ENCODE measurements at places on chromosomes 12 and 14.

- DNase-seq = no peak
These were observed 19.3 kb upstream of the FKBP4 start for GRCh38 chr12:2775431-2775830.

GRCh38 chr14:66624336-66624937, 116.5 kb downstream of the GPHN start:
- no peak for DNase-seq

DNA sequence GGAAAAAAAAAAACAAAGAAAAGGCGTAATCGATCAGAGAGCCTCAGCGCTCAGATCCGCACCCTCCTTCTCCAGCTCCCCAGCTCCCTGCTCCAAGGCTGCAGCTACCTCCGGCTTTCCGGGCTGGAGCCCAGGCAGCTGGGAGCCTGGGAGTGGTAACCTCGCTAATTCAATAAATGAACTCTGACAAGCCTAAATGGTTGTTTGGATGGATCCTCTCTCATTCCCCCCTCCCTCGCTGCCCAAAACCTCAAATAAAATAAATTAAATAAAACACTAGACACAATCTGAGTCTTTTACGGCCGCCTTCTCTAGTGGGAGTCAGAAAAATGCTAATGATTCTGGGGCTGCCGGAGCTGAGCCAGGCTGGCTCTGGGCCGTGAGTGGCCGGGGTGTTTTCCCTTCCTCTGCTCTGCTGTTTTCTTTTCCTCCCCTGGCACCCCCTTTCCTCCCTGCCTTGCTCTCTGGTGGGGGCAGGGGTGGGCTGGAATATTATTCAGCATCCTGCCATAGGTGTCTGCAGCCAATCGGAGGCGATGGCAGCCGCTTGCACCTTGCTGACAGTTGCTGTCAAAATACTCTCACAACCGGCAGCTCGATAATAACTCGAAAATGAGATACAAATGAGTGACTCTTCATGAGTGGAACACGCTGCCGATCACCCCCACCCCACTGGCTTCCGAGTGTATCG, 76.1 kb downstream of the RBM19 start:
- no peak for DNase-seq

DNA sequence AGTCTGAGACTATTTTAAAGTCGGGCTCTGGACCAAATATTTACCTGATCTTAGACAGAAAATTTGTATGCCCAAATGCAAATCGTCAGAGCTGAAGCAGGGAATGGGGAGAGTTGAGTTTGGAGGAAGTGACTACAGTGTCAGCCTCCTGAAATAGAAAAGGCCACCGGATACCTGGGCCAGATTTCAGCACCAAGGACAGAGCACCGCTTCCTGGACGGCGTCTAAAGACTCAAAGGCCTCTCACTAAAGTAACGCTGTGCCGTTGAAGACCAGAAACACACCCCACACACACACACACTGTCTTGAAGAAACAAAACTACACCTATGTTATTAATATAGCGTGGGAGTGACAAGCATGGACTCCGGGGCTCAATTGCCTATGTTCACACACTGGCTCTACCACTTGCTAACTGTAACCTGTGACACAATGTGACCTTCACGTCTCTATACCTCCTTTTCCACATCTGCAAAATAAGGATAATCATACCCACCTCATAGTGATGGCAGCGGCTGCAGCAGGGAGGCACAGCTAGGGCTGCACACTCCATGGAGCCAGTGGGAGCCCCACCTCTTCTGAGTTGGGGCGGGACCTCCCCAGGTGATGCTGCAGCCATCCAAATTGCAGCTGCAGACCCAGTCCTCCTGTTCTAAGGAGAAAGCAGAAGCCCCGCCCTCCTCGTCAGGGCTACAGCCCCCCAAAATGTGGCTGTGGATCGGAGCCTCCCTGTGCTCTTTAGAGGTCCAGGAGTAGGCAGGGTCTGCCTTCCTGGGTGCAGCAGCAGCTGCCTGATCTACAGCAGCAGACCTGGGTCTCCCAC, 35.6 kb downstream of the KRT76 start:
- no peak for DNase-seq

DNA sequence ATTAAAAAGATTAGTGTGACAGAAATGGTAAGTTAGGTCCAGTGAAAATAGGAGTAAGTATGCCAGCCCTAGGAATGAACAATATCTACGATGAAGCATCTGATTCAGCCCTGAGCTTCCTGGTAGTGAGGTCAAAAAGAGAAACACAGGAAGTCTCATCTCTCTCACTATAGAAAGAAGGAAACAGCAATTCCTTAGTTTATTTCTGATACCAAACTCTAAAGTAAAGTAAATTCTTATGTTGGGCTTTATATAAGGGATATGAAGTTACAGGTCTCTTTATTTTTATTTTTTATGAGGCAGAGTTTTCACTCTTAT, 76.7 kb upstream of the RFLNA start:
- no peak for DNase-seq

DNA sequence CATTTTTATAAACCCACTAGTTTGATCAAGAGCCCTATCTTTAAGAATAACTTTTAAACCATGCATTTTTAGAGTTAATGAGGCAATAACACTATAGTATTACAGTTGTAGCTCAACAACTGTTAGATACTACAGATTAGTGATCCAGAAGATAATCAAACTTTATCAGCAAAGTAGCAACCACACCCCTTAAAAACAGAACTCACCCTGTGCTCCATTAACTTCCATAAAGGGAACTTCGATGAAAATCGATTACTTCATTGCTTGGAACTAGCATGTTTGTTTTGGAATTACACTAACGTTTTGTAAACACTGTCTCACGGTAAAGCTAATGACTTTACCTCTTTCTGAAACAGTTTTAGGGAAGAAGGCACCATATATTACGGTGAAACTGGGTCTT, 1.4 kb downstream of the SGPP1 start:
- DNase-seq = no peak

DNA sequence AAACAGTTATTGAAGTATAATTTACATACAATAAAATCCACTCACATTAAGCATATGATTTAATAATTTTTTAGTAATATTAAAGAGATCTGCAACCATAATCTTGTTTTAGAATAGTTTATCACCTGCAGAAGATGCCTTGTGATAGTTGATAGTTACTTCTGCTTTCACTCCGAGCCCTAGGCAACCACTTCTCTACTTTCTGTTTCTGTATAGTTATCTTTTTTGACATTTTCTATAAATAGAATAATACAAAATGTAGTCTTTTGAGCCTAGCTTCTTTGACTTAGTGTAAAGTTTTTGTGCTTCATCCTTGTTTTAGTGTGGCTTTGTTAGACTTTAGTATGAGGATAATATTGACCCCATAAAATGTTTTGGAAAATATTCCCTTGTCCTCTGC, 111.0 kb downstream of the MNAT1 start:
- no peak for DNase-seq

GRCh38 chr12:19201661-19202060, 72.1 kb downstream of the PLEKHA5 start:
- DNase-seq = no peak

- no peak for DNase-seq
These were observed 315.7 kb downstream of the NAV3 start for GRCh38 chr12:78146365-78146772.

- DNase-seq = no peak
These were observed 2.0 kb downstream of the GARIN6 start for GRCh38 chr12:99649551-99649950.

DNA sequence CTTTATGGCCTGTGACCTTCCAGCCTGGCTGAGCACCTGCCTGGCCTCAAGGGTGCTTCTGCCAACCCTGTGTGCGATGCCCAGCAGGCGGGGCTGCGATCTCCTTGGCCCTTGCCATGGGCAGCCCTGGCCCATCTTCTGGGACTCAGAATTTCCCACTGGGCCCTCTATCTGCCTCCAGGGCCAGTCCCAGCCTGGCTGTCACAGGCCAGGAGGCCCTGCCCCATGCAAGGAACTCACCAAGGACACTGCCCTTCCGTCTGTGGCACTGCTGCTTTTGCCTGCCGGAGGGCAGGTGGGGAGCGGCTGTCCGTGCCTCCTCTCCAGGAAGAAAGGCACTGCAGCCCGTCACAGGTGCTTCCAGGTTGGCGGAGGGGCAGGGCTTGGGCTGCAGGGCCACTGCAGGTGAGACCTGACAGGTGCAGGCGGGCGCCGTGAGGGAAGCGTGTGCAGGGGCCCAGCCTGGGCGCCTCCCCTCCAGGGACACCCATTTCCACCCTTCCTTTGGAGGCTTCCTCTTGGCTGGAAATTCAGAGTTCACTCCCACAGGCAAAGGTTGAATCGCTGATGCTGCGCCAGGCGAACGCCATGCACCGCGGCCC, 177.8 kb downstream of the KIF26A start:
- DNase-seq = no peak

DNA sequence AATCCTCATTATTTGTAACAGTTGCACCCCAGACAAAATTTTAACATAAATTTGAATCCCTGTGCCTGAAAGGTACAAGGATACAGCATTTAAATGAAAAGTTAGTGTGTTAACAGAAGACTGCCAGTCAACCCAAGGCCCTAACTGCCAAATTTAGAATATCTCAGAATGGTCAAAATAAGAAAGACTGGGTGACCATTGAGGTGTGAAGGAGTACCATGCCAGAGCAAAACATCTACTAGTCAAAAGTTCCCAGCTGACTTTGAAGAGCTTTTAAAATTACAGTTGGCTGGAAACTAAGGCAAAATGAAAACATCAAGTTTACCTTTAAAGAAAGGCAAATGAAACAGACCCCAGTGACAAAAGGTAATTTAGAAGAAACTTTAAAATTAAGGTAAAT, 18.4 kb downstream of the SAV1 start:
- no peak for DNase-seq

DNA sequence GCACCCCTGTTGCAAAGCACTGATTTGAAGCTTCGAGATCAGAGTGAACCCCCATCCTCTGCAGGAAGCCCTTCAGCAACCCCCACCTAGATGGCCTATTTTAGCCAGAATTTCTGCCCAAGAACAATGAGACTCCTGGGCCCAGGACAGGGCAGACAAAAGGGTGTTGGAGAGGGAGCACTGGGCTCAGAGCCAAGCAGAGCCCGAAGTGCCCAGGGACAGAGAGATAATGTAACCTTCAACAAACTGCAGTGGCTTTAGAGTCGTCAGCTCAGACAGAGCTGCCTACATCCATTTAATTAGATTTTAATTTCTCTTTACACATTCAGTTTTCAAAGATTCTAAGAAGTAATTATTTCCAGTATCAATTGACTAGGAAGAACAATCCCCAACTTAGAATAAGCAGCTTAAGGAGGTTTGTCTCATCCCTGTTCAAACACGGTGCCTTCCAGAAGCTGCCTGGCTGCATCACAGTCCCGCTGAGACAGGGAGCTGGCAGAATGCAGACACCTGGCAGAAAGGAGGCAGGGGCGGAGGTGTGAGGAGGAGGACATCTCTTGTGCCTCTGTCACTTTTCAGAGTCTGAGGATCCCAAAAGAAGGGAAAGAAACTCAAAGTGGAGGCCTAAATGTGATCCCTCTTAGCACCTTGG, 504.9 kb upstream of the CCDC196 start:
- DNase-seq = no peak

- no peak for DNase-seq
These were observed 22.2 kb downstream of the TMEM63C start for GRCh38 chr14:77203611-77204458.

GRCh38 chr12:88897723-88898122, 317.5 kb upstream of the KITLG start:
- no peak for DNase-seq

DNA sequence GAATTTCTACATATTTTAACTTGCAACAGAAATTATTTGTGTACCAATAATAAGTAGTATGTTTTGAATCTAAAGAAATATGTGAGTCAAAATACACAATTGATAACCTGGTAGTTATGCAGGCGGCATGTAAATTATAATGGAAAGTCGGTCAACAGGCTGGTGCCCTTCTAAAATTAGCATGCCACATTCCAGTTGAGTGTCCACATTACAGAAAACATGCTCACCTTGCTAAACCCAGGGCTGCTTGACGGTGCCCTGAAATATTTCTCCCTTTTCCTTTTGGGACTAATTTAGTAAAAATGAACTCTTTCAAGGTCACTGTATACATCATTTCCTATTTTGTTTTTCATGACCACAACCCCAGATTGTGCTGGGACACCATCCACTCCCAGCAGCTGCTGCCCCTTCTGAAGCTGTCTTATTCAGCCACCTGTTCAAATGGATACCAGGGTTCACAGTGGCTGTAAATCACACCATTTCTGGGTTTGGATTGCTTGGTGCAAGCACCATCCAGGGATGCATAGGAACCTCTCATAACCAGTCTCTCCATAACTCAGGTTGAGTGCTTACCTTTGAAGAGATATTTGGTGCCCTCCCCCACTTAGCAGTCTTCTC, 110.6 kb downstream of the ANO6 start:
- DNase-seq = no peak

GRCh38 chr12:93019975-93020630, 91.0 kb upstream of the EEA1 start:
- DNase-seq = no peak

- DNase-seq = no peak
These were observed 131.1 kb upstream of the VRK1 start for GRCh38 chr14:96666088-96666487.

DNA sequence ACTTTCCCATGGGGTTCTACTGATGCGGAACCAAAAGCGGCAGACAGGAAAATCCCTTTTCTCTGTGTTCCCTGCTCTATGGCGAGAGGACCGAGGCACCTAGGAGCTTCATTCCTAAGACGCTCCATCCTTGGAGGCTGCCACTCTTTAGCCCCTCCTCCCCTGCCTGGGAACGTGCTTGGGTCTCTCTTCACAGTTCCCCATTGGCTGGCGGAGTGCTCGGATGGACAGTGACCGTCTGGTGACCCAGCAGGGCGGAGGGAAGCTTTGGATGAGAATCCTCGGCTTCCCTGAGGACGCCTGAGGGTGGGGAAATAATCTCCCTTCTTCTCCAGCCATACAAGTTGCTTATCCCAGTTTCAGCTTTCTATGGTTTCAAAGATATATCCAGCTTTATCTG, 37.3 kb downstream of the KCNA5 start:
- no peak for DNase-seq

GRCh38 chr12:106235770-106236169, 12.1 kb downstream of the CKAP4 start:
- DNase-seq = no peak

- no peak for DNase-seq
These were observed 131.2 kb upstream of the DYRK2 start for GRCh38 chr12:67517181-67517887.

DNA sequence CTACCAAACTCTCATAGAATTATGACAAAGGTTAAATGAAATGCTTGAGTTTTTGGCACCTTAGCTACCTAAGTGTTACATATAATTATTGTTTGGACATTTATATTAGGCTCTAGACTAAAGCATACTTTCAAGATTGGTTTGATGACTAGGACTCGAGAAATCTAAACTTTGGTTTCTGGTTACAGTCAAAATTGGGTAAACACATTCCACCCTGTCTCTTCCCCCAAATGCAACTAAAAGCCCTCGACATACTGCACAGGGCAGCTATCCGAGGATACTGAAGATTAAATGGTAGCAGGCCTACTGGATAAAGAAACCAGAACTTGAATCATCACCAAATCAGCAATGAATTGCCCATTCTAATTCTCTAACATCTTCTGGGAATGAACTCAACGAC, 369.1 kb downstream of the PRKD1 start:
- no peak for DNase-seq

Data from cortex of kidney (tissue), 1 donor.